Kidney tubule cell (primary cell): ENCODE measurements at places on chromosomes 3 and 15.
A peak's percentile ranks its signal among the peaks of the same experiment; 100 is the strongest.

GRCh38 chr3:168620854-168621253 lies 525.1 kb upstream of the GOLIM4 start:
- peak; percentile 45 for DNase-seq

DNA sequence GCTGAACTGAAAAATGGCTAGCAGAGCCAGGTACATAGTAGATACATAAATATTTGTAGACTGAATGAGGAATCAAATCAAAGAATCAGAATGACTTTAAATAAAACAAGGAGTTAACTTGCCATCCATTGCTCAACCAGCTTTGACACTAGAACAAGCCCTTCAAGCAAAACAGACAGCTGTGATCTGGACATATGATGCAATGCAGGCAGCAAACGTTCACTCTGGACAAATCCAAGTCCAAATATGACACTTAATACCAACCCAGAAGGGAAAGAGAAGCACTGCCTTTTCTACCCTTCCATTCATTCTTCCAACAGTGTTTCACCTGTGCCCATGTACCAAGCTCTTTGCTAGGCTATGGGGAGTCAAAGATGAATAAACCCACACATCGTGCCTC lies 4.5 kb downstream of the THRB start:
- no peak for DNase-seq

- DNase-seq = peak; percentile 99
These were observed 726.5 kb upstream of the NECTIN3 start for GRCh38 chr3:110344897-110345767.

- no peak for DNase-seq
These were observed 284.2 kb downstream of the ROBO2 start for GRCh38 chr3:77324105-77324504.

DNA sequence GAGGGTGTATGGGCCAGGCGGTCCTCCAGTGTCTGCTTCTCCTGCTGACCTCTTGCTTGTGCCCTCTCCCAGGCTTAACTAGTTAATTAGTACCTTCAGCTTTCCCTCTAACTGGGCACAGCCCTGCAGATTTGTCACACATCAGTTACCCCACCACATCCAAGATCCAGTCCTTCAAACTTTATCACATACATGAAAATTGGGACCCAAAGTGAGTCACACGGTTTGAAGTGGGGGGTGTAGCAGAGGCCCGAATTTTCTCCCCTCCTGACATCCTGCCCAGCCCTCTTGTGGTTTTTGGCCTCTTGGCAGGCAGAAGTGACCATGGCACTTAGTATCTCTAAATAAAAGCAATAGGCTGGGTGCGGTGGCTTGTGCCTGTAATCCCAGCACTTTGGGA lies 3.9 kb downstream of the MAPKAPK3 start:
- DNase-seq = peak; percentile 96

- DNase-seq = no peak
These were observed 3.5 kb downstream of the NSMCE3 start for GRCh38 chr15:29266052-29266582.

- DNase-seq = no peak
These were observed 71.6 kb downstream of the CHD2 start for GRCh38 chr15:92971713-92972112.

- no peak for DNase-seq
These were observed 232.9 kb upstream of the CTDSPL start for GRCh38 chr3:37628711-37629301.

- DNase-seq = no peak
These were observed 24.1 kb downstream of the MYH15 start for GRCh38 chr3:108486338-108486737.

DNA sequence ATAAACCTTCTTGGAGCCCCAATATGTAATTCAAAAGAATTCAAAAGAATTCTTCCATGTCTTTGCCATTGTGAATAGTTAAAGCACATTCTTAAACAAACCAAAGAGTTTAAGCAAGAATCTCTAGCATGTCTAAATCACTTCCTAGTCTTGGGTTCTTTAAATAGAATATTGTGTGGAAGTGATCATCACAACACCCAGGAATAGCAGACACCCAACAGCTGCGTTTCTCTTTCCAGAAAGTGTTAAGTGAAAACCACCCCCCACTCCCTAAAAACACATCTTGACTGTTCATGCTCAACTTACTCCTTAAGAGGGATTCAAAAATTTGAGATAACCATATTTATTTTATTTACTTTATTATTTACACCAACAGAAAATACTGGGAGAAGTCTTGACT lies 24.1 kb upstream of the CAPN7 start:
- no peak for DNase-seq

GRCh38 chr3:151301787-151302186 lies 14.8 kb downstream of the GPR87 start:
- DNase-seq = peak; percentile 25

- no peak for DNase-seq
These were observed 36.9 kb upstream of the FSIP1 start for GRCh38 chr15:39819533-39819932.
